T follicular helper cell (primary cell): ENCODE measurements at places on chromosomes 3 and 15.

GRCh38 chr3:155744010-155744625 lies 753 bp downstream of the PLCH1 start:
- no peak for DNase-seq

GRCh38 chr3:66023738-66024385 lies 14.9 kb downstream of the MAGI1 start:
- DNase-seq: no peak

- no peak for DNase-seq
Measured at GRCh38 chr3:143604402-143605185, 243.7 kb downstream of the SLC9A9 start.

- DNase-seq: no peak
Measured at GRCh38 chr15:91562698-91563097, 290.8 kb upstream of the SLCO3A1 start.

DNA sequence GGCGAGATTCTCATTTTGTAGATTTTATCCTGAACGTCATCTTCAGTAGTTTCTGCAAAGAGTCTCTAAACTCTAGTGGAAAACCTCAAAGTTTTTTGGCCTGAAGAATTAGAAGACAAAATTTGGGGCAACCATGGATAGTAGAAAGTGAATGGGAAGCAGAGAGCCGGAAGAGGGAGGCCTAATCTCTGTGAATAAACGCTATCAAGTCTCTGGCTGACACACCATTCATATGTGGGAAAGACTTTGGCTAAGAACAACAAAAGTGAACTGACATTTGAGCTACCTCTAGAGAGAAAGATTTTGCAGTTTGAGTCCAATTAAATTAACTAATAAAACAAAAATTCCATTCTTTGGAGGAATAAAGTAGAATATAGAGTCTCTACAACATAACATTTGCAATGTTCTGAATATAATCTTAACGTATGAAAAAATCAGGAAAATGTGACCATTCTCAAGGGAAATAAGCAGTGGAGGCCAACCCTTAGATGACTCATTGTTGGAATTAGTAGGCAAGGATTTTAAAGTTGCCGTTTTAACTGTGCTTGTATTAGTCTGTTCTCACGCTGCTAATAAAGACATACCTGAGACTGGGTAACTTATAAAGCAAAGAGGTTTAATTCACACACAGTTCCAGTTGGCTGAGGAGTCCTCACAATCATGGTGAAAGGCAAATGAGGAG lies 184.6 kb downstream of the C3orf38 start:
- DNase-seq: no peak

DNA sequence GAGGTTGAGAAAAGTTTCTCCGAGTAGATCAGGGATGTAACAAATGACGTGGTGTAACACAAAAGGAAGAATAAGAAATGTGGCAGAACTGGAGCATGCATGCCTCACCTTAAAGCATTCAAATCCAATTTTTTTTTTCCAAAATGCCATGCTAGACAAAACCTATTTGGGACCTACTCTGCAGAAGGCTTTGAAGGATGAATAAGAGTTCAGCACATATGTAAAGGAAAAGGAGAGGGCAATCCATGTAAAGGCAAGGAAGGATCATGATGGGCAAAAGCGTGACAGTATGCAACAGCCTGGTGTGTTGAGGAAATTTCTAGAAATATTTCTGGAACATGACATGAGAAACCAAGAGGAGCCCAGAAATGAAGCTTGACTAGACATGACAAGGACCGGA lies 116.4 kb downstream of the OXNAD1 start:
- no peak for DNase-seq

- no peak for DNase-seq
Measured at GRCh38 chr3:82942041-82942440, 1180.6 kb upstream of the GBE1 start.

GRCh38 chr3:188152660-188153436 lies 1.1 kb upstream of the LPP start:
- no peak for DNase-seq

DNA sequence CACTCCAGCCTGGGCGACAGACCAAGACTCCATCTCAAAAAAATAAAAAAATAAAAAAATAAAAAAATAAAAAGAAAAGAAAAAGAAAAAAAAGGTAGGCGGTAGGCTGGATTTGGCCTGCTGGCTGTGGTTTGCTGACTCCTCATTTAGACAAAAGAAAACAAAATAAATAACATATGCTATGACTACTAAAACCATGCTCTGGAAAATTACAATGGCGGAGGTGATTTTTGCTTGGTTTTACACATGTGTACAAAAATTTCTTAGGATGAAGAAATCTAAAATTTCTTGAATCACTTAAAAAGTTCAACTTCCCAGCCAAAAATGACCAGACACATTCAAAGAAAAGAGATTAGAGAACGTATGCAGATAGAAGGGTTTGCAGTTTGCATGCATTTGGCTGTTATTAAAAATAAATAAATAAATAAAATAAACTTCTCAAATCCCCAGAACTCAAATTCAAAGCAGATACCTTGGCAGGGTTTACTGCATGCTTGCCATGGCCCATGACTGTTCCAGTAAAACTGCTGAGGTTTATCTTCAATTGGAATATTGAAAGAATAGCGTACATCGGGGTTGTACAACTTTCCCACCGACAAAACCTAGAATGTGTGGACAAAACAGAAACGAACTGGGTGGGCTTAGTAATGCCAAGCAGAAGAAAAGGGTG lies 65.9 kb downstream of the ADAMTS9 start:
- DNase-seq: no peak

- no peak for DNase-seq
Measured at GRCh38 chr3:89246326-89246725, 138.9 kb downstream of the EPHA3 start.

DNA sequence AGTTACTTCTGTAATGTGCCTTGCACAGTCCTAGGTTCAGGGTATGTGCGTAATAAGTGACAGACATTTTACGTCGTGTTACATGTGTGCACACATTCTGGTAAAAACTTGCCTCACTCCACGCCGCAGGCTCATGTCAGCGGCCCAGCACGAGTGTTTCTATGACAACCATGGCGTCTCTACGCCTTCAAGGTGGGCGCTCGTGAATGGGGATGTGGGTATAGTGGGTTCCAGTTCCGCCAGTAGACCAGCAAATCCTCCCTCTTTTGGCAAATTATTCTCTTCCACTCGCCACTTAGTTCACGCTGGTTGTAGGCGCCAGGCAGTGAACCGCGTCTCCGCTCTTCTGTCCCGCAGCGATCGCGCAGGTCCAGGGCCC lies 40.3 kb downstream of the CHST14 start:
- no peak for DNase-seq

DNA sequence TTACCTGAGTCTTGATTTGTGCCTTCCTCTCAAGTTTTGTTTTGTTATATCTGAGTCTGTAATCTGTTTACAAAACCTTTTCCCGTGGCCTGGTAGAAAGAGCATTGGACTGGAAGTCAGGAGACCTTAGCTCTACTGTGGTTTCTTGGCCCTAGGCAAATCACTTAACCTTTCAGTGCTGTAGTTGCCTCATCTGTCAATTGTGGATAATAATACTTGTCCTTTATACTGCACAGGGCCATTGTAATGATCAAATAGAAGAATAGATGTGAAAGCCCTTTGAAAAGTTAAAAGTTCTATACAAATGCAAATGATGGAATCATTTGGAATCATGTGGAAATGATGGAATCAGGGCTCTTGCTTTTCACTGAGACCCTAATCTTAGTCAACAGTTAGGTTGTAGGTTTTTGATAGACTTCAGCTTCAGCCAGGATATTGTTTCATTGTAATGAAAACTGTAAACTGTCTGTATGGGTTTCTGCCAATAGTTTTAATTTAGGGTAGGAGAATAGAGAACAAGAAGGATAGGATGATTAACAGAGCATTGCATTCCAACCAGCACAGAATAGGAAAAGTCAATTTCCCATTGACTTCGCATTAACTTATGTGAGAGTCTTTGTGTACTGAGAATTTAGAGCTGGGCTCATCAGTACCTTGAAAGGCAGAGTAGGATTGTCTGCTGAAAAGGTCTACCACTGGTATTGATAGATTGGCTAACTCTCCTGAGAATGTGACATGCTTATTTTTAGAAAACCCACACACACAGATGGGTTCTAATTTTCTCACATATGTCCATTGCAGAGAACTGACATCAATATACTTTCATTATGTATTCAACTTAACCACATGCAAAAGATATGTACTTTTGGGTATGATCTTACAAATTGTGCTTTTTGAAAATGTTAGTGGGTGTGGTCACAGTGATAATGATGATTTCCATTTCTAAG lies 21.8 kb downstream of the MAP2K5 start:
- no peak for DNase-seq

DNA sequence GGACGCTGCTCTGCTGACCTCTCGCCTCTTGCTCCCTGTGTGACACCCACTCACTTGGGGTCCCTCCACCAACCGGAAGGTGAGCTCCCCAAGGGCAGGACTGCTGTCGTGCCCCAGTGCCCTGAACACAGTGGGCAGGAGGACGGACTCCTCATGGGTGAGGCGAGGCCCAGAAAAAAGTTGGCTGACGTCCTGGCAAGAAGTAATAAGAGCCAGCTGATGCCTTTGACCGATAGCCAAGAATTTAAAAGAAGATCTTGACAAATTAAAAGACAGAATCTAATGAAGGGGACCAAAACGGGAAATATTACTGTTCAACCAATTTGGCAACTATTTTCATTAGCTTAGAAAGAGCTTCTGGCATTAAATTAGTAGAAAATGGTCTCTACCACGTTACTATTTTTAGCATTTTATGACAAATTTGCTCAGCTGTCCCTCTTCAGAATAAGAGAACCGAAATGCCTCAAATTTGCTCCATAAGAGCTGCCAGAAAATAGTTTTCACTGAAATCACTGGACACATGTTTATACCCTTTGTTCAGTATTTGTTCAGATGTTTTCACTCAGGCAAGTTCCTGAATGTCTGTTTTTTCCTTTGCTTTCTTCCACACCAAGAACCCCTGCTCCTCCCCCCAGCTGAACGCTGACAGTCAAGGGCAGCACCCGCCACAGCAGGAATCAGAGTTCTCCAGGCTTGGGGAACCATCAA lies 60.5 kb downstream of the XXYLT1 start:
- no peak for DNase-seq

DNA sequence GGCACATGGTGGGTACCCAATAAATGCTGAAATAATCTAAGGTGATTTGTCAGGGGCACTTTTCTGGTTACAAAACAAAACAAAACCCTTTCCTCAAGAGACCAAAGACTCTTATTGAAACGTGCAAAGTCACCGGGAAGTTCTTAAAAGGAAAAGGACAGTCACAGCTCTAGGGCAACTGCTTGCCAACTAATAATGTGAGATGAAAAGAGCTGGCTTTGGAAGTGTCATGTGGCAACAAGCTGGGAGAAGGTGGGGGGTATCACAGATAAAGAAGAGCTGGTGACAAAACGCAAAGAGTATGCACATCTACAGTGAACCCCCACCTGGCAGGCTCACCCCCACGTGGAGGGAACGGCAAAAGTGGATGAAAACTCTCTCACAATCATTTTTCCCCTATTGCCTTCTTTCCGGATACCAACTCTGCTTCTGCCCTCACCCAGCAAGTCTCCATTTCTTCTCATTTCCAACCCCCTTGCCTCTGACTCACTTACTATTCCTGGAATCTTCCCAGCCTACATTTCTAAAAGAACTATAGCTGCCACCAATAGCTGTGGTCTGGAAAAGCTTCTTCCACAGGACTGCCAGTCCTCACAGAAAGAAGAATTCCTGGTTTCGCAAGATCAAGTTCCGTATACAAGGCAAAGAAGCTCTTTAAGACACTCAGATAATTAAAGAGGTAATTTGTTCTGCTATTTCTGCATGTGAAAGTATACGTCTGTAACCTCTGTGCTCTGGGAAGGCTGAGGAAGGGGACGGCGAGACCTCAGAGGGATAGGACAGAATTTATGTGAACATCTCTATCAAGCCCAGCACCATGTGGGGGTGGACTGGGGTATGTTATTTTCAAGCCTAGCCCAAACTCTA lies 21.8 kb upstream of the ANPEP start:
- no peak for DNase-seq

DNA sequence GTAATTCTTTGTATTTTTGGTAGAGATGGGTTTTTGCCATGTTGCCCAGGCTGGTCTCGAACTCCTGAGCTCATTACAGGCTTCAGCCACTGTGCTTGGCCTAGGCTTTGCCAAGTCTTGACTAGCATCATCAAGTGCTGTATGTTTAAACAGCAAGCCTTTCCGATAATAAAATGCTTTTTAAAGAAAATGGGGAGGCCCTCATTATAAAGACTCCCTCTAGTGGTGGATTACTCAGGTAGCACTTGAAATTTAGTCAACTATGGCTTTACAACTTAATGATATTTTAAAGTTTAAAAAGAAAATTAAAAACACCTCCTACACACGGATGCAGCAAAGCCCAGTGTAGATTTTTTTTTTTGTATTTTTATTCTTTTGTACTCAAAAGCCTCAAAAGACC lies 213.6 kb downstream of the GAP43 start:
- DNase-seq: no peak

DNA sequence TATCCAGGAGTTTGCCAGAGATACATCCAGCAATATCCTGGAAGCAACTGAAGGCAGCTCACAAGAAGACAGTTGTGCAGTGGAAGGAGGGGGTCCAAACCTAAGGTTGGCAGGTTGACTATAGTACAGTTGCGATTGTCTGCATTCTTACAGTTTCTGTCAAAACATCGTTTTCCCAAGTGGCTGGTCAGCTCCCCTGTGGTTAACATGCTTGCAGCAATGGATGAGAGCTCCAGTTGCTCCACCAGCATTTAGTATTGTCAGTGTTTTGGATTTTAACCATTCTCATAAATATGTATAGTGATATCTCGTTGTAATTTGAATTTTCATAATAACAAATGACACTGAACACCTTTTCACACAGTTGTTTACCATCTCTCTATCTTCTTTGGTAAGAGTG lies 31.5 kb downstream of the KLF13 start:
- DNase-seq: no peak

- no peak for DNase-seq
Measured at GRCh38 chr3:124684459-124684858, 45.8 kb upstream of the UMPS start.

DNA sequence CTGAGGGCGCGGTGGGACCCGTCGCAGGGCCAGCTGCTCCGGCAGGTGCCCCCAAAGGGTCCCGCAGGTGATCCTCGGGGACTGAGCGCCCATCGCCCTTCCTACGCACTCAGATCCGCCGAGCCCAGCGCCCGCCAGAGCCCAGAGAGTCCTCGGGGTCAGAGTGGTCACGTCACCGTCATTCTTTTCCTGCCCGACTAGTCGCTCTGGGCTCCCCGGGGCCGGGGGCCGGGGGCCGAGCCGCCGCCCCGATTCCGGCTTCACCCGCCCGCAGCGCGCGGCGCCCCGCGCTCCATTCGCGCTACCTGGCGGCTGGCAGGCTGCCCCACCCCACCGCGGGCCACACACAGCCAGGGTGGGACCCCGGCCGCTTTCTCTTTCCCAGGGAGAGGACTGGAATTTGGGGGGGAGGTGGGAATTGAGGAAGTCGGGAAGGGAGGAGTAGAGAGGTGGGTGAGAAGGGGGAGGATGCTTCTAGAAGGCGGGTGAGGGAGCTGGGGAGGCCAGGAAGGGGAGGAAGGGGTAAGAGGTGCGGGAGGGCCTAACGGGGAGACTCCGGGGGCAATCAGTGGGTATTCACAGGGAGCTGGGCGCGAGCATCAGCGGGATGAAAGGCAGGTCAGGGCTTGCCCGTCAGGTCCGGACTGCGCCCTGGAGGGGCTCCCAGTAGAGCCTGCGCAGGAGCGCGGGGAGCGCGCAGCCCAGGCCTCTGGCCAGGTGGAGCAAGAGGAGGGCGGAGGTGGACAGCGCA lies 36.1 kb upstream of the EPHB3 start:
- no peak for DNase-seq
